ENCODE measurements at places on chromosomes 12 and 14.

DNA sequence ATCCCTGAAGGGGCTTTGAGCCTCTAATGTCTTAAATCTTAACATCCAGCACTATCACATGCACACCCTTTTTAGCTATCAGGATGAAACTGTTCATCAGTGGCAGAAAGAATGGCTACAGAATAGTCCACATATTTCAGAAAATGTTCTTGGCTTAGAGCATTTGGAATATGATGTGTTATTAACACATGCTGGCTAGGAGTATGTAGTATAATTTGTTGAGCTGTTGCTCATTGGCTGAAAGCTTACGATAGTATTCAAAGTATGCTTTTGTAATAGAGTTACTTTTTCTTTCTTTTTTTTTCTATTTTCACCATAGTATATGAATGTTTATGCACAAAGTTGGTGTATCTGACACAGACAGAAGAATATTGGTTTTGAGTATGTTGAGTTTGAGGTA is 55.1 kb downstream of the MNAT1 start:
- DNase-seq, result no peak

DNA sequence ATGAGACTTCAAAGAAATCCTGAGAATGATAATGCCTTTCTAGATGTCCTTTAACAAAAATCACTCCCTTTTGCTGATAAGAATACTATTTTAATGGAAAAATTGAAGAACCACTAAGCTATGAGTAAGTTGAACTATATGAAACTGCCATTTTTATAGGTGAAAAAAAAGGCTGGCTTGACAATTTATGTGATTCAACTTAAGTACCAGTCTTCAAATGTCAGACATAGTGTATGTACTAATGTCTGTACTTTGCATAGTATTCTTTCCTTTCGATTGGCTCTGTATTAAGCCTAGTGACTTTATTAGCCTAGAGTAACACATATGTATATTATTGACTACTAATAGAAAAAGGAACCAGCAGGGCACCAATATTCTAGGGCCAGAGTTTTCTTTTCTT is 11.9 kb downstream of the HEATR5A start:
- DNase-seq, result no peak

DNA sequence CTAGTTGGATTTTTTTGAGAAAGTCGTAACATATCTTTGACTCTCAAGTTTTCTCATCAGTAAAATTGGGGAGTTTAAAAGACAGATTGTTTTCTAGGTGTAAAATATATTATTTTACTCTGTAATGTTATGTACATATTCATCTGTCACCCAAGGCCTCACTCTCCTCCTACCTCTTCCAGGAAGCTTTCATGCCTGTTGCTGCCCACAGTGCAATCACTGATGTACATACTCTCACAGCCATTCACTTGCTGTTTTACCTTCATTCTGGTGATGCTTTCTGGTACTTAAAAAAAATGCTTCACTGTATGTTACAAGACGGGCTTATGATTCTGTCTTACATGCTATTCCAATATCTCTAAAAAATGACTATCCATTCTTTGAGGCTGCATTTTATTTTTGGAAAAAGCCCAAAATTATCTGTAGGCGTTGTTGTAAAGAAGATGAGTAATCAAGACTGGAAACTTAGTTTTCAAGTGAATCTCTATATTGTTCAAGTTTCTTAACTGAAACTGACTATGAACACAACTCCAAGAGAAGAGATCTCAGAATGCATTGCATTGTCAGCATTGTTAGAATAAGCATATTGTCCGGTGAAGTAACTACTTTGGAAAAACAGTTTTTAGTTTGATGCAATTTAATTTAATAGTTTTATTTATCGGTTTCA is 82.5 kb downstream of the LMO3 start:
- DNase-seq, result no peak

- DNase-seq, result no peak
Measured at GRCh38 chr12:11746024-11746771, 96.7 kb downstream of the ETV6 start.

- DNase-seq, result no peak
Measured at GRCh38 chr14:67186789-67187584, 2.3 kb upstream of the GARIN2 start.

GRCh38 chr12:89252284-89252683 is 100.0 kb downstream of the DUSP6 start:
- DNase-seq, result no peak

GRCh38 chr12:12181511-12181910 is 85.3 kb downstream of the LRP6 start:
- no peak for DNase-seq

DNA sequence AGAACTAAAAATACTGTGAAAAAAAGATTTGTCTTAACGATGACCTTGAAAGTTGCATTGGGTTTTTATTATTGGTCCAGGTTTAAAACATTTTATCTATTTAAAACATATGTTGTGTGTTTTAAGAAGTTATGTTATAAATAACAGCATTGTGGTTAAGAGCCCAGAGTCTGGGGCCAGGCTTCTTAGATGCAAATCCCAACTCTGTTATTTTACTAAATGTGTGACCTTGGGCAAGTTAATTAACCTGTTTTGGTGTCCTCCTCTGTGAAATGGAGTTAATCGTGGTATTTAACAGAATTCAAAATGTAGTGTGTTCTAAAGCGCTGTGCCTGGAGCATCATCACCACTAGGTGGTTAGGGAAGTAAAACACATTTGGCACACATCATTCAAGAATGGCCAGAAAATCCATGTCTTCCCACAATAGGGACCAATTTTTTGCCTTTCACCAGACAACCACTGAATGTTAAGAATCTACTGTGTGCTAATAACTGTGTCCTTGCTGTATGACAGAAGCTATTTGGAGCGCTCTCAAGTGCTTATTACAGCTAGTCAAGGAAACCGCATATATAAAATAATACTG is 133.3 kb downstream of the MON2 start:
- DNase-seq, result no peak

- DNase-seq, result no peak
Measured at GRCh38 chr14:59363531-59364226, 101.5 kb downstream of the GPR135 start.

DNA sequence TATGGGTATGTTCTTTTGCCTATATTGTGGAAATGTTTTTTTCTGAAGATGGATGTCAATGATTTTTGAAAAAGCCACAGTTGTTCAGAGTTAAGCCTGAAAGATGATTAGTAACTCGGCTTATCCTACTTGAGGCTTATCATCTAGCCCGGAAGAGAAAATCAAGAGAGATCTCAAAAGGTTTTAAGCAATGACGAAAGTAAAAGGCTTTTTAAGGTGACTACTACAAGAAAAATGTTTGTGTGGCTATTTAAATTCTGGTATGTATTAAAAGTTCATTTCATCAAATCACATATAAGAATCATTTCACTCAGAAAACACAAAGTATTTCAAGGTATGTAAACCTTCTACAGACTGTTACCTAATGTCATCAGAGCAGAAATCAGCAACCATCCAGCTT is 40.2 kb downstream of the HEATR5A start:
- no peak for DNase-seq

DNA sequence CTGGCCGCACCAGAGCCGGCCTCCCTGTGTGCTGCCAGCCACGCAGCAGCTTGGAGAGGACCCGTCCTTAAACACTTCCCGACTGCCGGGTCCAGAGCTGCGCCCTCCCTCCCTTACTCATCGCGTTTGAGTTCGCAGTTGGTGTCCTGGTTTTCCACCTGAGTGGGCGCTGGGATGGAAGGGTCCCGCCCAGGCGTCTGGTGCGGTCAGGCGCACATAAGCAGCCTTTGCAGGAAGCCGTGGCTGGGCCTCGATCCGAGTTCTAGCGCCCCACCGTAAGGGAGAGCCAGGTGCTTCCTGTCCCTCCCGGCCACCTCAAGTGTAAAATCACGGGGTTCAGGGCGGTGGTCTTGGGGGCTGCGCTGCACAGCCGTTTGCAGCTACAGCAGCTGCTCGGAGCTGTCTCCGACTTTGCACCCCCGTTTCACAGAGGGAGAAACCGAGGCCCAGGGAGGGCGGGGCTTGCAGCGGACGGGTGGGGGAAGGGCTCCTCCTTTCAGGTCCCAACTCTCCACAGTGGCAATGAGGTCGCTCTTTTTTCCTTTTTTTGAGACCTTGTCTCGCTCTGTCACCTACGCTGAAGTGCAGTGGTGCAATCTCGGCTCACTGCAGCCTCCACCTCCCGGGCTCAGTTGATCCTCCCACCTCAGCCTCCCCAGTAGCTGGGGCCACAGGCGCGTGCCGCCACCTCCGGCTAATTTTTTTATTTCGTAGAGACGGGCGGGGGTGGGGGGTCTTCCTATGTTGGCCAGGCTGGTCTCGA is 51.3 kb downstream of the LRCOL1 start:
- DNase-seq, result no peak

DNA sequence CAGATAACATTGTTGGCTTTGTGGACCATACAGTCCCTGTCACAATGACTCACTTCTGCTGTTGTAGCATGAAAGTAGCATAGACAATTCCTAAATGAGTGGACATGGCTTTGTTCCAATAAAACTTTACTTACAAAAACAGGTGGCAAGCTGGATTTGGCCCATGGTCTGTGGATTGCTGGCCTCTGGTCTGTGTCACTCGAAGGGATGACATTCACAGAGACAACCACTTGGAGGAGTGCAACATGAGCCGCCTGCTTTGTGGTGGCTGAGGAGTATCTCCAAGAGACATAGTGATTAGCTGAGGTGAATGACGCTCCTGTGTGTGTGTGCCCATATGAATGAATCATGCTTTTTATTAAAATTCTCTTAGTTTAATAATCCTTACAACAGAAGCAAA is 81.3 kb upstream of the NRXN3 start:
- DNase-seq, result no peak

- peak; percentile 1 for DNase-seq
Measured at GRCh38 chr12:52740584-52740983, 36.6 kb downstream of the KRT76 start.
